ENCODE measurements at places on chromosomes 11 and 22.

- DNase-seq, result no peak
Observed at GRCh38 chr22:35630387-35630793, 13.3 kb upstream of the MB start.

GRCh38 chr11:108727665-108728064, 62.8 kb downstream of the DDX10 start:
- no peak for DNase-seq

- DNase-seq, result no peak
Observed at GRCh38 chr11:135004495-135004894, 592.5 kb upstream of the B3GAT1 start.

DNA sequence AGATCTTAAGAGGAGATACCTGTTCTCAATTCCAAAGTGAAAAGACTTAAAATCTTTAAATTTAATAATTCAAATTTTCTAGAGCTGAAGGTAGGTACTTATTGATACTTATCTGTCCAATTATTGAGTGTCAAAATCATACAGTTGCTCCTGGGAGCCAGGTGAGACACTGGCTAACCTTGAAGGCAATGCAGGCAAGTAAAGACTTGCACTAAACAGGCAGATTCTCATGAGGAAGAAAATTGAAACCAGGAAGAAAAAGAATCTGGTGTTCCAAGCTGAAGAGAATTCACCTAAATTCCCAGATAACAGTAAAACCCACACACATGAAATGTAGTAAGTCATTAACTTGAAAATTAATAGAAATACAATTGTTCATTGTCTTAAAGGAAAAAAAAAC, 30.3 kb downstream of the VSIG10L2 start:
- no peak for DNase-seq

DNA sequence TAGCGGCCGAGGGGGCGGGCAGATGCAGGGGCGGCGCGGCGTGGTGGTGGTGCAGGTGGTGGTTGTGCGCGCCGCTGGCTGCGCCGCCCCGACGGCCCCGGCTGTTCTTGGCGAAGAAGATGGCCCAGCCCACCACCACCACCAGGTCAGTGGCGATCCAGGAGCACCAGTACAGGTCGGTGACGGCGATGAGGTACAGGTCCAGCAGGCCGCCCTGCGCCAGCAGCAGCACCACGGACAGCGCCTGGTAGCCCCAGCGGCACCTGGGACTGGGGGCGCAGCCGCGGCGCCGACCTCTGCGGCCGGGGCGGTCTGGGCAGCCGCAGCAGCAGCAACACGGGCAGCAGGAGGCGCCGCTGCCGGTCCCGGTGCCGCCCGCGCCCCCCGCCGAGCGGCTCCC, 879 bp downstream of the TMEM121B start:
- DNase-seq, result peak; percentile 38

DNA sequence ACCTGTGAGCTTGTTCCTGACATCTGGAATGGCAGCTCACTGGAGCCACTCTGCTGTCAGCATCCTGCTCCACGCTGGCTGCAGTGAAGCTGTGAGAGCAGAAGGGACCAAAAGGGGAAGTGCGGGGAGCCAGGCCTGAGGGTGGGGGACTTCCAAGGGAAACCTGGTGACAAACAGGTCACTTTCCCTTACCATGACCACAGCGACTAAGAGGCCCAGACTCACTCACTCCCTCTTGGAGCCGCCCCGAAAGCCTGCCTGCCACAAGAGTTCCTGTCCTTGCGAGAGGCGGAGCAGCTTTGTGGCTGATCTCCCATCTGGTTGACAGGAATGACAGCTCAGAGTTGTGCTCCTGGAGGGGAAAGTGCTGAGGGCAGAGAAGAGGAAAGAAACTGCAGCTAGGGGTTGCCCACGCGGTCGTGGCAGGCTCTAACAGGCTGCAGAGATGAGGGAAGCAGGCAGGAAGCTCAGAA, 183.8 kb upstream of the NTM start:
- DNase-seq, result no peak

GRCh38 chr11:118050208-118050891, 26.5 kb upstream of the TMPRSS4 start:
- DNase-seq, result no peak

DNA sequence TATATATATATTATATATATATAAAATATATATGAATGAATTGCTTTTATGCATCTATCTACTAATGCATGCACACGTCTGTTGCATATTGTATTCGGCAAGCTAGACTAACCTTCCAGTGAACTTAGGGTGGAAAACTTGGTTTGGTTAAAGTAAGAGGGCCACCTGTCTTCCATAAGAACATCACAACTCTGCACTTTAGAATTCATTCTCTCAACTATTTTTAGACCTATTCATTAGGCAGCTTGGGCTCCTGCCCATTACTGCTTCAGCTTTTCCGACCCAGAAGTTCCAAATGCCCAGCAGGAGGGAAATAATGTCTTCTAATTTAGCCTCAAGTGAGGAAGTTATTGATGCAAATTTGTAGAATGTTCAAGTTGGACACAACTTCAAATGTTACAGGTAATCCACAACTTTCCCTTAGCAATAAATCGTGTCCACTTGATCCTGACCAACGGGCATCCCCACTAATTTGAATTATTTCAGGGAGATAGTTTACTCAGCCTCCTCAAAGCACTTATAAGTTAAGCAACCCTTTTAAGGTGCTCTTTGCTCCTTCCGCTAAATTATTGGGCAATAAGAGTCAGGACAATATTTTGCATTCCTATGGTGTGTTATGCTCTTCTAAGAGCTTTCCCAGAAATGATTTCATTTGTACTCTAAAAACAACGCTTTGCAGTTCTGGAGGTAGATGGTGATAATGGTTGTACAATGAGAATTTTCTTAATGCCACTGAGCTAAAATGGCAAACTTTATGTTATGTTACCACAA, 132.3 kb downstream of the OPCML start:
- DNase-seq, result no peak

DNA sequence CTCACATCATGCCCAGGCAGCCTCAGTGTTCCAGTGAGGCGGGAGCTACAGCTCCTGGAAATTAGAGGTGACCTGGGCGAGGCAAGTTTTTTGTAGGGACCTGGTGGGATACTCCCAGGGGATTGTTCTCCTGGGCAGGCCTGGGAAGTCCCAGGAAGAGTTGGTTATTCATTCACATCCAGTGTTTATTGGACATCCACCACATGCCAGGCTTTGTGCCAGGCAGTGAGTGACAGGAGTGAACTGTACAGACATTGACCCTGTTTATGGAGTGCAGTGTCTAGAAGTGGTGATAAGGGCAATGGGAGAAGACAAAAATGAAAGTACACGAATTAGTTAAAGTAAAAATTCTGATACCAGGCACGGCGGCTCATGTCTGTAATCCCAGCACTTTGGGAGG, 29.4 kb downstream of the YWHAH start:
- DNase-seq, result no peak

DNA sequence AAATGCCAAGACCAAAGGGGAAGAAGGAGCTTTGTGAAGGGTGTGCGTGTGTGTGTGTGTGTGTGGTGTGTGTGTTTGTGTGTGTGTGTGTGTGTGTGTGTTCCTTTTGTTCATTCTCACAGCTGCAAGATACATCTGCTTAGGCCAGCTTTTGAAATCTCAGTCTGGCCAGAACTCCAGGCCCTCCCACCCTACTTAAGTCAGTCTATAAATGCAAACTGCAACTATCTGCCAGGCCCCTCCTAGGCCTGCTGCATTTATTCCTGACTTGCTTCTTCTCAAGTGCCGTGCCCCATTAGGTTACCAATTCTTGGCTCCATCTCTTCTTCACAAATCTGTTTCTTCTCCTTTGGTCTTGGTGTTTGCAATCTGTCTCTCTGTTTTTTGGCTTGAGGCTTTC, 21.6 kb upstream of the RIC3 start:
- DNase-seq, result no peak

- no peak for DNase-seq
Observed at GRCh38 chr11:83823461-83824025, 537.4 kb upstream of the CCDC90B start.

- DNase-seq, result no peak
Observed at GRCh38 chr11:131979364-131979763, 608.9 kb downstream of the NTM start.

- DNase-seq, result no peak
Observed at GRCh38 chr11:28123151-28123581, 15.0 kb downstream of the METTL15 start.

- DNase-seq, result no peak
Observed at GRCh38 chr11:103806130-103806895, 230.1 kb upstream of the DDI1 start.

- DNase-seq, result no peak
Observed at GRCh38 chr22:37525073-37525745, 6.0 kb upstream of the CARD10 start.

Measured in naive B cell (primary cell).